H9 (cell line): ENCODE measurements at places on chromosomes 16 and 17.
A peak's percentile ranks its signal among the peaks of the same experiment; 100 is the strongest.

DNA sequence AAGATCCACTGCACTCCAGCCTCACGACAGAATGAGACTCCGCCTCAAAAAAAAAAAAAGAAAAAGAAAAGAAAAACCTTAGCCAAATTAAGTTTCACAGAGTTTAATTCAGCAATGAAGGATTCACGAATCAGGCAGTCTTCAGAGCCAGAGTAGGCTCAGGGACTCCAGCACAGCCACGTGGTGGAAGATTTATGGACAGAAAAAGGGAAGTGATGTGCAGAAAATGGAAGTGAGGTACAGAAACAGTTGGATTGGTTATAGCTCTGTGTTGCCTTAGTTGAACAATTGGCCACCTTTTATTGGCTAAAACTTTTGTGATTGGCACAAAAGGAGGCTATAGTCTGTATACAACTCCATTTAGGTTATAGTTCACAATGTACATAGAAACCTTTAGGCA is 256.6 kb downstream of the HS3ST3B1 start:
- H3K4me1 ChIP-seq: no peaks in the 10 kb centered on the region
- H3K4me3 ChIP-seq: no peak overlapping the region
- H3K27me3 ChIP-seq: no peaks in the 10 kb centered on the region
- no peak overlapping the region for H3K27ac ChIP-seq
- DNase-seq: no peak
- H3K36me3 ChIP-seq: no peaks in the 10 kb centered on the region

GRCh38 chr17:29140051-29140621 is 40.1 kb downstream of the MYO18A start:
- no peaks in the 10 kb centered on the region for H3K27me3 ChIP-seq
- H3K36me3 ChIP-seq: no peaks in the 10 kb centered on the region; the same call in 2 of the 3 replicates

GRCh38 chr17:7557775-7558543 is 591 bp upstream of the TNFSF13 start:
- H3K27me3 ChIP-seq: no peaks in the 10 kb centered on the region
- H3K27ac ChIP-seq: no peak overlapping the region
- H3K4me3 ChIP-seq: peak overlapping the region; percentile 26; the same call in 1 of the 2 replicates
- H3K36me3 ChIP-seq: no peaks in the 10 kb centered on the region; the same call in 2 of the 3 replicates

DNA sequence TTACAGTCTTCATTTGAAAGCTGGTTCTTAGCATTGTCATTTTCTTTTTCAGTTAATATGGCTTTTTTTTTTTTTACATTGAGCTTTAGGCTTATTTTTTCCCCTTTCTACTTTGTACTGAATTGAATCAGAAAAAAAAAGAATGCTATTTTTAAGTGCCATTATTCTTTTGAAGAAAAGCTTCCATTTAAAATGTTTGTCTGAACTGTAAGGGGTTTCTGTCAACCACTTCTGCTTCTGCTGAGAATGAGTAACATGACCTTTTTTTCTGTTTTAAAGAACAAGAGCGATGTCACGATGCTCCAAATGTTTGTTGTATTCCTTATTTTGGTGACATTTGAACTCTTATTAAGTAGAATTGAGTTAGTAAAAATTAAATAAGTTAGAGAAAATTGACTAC is 50.0 kb downstream of the MRTFB start:
- no peak for DNase-seq
- H3K4me3 ChIP-seq: no peak overlapping the region
- no peaks in the 10 kb centered on the region for H3K27me3 ChIP-seq
- H3K27ac ChIP-seq: no peak overlapping the region
- H3K4me1 ChIP-seq: no peaks in the 10 kb centered on the region

DNA sequence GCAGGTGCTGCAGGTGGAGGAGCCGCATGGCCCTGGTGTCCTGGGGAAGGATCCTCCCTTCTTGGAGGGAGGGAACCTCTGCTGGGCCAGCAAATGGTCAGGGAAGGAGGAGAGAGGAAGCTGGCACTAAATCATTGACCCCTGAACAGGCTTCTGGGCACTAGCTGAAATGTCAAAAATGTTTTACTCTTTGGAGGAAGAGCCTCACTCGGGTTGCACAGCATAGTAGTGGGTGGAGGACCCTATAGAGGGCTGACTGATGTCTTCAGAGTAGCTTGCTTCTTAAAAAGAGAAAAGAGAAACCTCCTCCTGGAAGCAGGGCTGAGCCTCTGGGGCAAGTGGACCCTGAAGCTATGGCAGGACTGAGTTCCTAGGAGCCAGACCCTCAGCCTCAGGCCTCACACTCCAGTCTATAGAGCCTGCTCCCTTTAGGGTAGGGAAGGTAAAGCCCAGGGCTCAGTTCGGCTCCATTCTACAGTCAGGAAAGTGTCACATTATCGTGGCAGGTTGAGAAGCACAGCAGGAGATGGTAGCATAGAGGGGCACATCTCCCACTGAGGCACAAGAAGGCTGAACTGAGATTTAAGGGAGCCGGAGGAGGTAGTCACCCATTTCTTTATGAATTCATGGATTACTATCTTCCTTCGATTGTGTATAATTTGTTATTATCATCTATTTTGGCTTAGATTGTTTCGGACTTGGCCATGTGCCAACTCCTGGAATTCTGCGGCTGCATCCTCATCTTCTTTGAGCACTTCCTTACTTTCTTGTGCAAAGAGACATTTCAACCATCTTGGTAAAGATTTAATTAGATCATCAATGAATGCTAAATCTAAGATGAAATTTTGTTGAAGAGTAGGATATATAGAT is 7.3 kb upstream of the CUEDC1 start:
- DNase-seq: no peak
- no peaks in the 10 kb centered on the region for H3K4me1 ChIP-seq
- no peak overlapping the region for H3K27ac ChIP-seq

DNA sequence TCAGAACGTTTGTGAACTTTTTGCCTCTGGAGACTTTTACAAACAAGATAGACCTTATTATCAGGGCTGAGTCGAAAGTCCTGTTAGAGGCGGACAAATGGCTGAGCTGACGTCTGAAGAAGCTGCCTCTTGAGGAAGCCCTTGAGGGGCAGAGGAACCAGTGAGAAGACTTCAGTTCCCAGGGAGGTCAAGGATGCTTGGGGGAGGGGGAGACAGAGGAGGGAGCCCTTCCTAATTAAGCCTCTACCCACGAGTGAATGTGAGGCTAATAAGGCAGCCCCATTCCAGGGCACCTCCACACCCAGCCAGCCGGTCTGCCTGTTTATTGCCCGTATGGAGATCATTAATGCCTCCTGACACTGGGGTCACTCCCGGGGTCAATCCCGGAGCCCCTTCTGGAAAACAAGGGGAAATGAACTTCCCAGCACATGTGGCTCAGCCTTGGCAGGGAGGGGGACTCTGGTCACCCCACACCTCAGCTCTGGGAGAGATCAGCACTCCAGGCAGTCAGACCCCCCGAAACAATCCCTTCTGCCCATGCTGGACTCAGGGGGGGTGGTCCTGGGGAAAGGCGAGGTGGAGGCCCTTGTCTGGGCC is 9.2 kb upstream of the TBX4 start:
- H3K4me3 ChIP-seq: no peak overlapping the region
- no peak overlapping the region for H3K27ac ChIP-seq
- no peak for DNase-seq
- H3K36me3 ChIP-seq: no peaks in the 10 kb centered on the region; the same call in 2 of the 3 replicates
- H3K27me3 ChIP-seq: peaks cover under 1% of the 10 kb centered on the region; the same call in 1 of the 2 replicates
- H3K4me1 ChIP-seq: no peaks in the 10 kb centered on the region

- no peaks in the 10 kb centered on the region for H3K36me3 ChIP-seq
- no peak overlapping the region for H3K4me3 ChIP-seq
- H3K4me1 ChIP-seq: no peaks in the 10 kb centered on the region; the same call in 1 of the 2 replicates
- no peak overlapping the region for H3K27ac ChIP-seq
These were observed 45.6 kb downstream of the RMI2 start for GRCh38 chr16:11390573-11391495.

GRCh38 chr17:32609085-32609484 is 122.3 kb downstream of the CDK5R1 start:
- H3K36me3 ChIP-seq: peaks cover 5% of the 10 kb centered on the region
- no peaks in the 10 kb centered on the region for H3K4me1 ChIP-seq
- DNase-seq: no peak
- no peak overlapping the region for H3K27ac ChIP-seq
- H3K27me3 ChIP-seq: no peaks in the 10 kb centered on the region

- H3K27ac ChIP-seq: no peak overlapping the region
- H3K27me3 ChIP-seq: no peaks in the 10 kb centered on the region
- no peaks in the 10 kb centered on the region for H3K36me3 ChIP-seq
- no peak for DNase-seq
- H3K4me1 ChIP-seq: peaks cover 4% of the 10 kb centered on the region; the same call in 1 of the 2 replicates
These were observed 27.4 kb upstream of the SLC38A10 start for GRCh38 chr17:81322271-81323082.

- H3K27me3 ChIP-seq: no peaks in the 10 kb centered on the region; the same call in 1 of the 2 replicates
- no peak overlapping the region for H3K4me3 ChIP-seq
- no peak overlapping the region for H3K27ac ChIP-seq
These were observed 169.2 kb downstream of the HAPSTR1 start for GRCh38 chr16:9260666-9261065.

DNA sequence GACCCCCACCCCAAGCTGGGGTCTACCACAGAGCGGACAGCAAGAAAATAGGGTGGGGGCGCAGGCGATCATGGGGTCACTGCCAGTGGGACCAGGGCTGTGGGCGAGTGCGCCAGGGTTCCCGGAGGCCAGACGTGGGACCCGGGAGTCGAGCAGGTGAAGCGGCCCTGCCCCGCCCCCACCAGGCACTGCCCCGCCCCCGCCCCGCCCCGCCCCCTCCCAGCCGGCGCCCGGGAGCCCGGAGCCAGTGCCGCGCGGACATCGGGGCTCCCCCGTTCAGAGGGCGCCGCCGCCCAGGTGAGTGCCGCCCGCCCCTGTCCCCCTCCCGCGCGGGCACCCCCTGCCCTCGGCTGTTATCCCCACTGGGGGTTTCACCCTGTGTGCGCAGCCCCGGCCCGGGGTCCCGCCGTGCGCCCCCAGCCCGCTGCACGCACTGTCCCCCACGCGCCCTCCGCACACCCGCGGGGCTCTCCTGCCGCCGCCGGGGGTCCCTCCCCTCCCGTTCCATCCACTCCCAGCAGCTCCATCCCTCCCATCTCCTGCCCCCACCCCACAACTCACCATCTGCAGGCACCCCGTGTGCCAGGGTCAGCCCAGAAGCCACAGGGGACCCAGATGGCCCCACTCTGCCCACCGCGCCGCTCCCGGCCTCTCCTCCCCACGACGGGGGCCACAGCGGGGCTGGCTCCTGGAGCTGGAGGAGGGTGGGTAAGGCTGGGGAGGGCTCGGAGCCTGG is at the start of gene SSTR5:
Gene SSTR5, plus strand, starts transcription at position 222 of the 736 bp plus-strand sequence. CDS start 6,122 bp downstream, outside the sequence.
- no peaks in the 10 kb centered on the region for H3K4me1 ChIP-seq
- H3K36me3 ChIP-seq: no peaks in the 10 kb centered on the region; the same call in 1 of the 3 replicates
- H3K27ac ChIP-seq: no peak within 1 kb of the TSS
- H3K4me3 ChIP-seq: peak within 1 kb of the TSS; percentile 74
- no peaks in the 10 kb centered on the region for H3K27me3 ChIP-seq

DNA sequence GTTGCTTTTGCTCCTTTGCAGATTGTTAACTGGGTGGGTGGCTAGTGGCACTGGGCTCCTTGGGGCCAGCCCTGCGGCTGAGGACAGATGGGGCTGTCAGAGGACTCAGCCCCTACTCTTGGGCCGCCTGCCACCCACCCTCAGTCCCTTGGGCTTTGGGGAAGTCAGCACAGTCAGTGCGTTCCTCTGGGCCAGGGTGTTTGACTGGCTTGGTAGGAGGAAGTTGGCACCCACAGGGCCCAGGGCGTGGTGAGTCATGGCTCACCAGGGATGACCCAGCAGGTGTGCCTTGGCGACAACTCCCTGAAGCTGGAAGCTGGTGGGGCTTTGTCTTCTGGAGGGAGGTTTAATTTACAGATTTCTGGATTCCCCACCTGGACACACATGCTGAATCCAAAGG is 32.4 kb downstream of the HAPSTR1 start:
- H3K4me1 ChIP-seq: peaks cover 4% of the 10 kb centered on the region; the same call in 1 of the 2 replicates
- no peak overlapping the region for H3K4me3 ChIP-seq
- no peaks in the 10 kb centered on the region for H3K27me3 ChIP-seq
- H3K36me3 ChIP-seq: peaks cover 25% of the 10 kb centered on the region
- no peak for DNase-seq

DNA sequence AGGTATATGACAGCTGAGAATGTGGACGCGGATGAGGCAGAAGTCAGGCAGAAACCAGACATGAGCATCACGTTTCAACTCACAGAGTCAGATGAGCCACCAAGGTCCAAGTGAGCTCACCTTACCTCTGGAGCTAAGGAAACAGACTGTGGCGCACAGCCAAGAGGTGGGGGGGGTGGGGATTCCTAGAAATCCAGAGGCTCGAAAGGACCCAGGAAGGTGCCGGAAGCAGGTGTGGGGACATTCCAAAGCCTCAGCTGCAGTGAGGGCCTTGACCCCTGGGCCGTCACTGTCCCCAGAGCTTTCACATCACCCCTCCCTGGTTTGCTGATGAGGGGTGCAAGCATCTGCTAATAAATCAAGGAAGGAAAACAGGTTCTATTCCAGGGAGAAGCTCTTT is 29.3 kb upstream of the RCVRN start:
- H3K27me3 ChIP-seq: no peaks in the 10 kb centered on the region
- H3K36me3 ChIP-seq: no peaks in the 10 kb centered on the region
- no peak for DNase-seq

DNA sequence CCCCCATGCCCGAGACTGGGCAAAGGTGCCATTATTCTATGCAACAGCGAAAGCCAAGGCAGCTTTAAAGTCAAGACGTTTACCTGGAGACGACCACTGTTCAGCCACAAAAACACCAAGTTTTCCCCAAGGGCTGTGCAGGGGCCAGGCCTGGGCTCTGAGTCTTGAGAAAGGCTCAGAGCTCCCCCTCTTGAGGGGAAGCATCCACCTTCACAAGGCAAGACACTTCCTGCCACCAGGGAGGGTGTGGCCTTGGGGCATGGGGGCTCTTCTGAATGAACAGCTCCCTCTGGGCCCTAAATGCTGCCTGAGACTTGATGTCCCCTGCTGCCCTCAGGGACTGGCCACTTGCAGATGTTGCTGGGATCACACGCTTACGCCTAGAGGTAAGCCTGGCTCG is 26.5 kb downstream of the PDIA2 start:
- no peaks in the 10 kb centered on the region for H3K4me1 ChIP-seq
- no peaks in the 10 kb centered on the region for H3K27me3 ChIP-seq
- H3K4me3 ChIP-seq: no peak overlapping the region
- peaks cover 54% of the 10 kb centered on the region for H3K36me3 ChIP-seq

GRCh38 chr16:26705346-26705745 is 361.4 kb upstream of the C16orf82 start:
- no peaks in the 10 kb centered on the region; the same call in 2 of the 3 replicates for H3K36me3 ChIP-seq
- H3K27ac ChIP-seq: no peak overlapping the region
- no peak for DNase-seq
- no peaks in the 10 kb centered on the region; the same call in 1 of the 2 replicates for H3K27me3 ChIP-seq
- no peak overlapping the region for H3K4me3 ChIP-seq

- H3K4me1 ChIP-seq: peaks cover 4% of the 10 kb centered on the region; the same call in 1 of the 2 replicates
- H3K4me3 ChIP-seq: no peak overlapping the region
These were observed 46.8 kb downstream of the OMG start for GRCh38 chr17:31250229-31250628.

- DNase-seq: no peak
- no peaks in the 10 kb centered on the region for H3K4me1 ChIP-seq
- H3K36me3 ChIP-seq: no peaks in the 10 kb centered on the region
- no peak overlapping the region for H3K27ac ChIP-seq
- no peaks in the 10 kb centered on the region for H3K27me3 ChIP-seq
These were observed 146.7 kb downstream of the RAB11FIP4 start for GRCh38 chr17:31538080-31538762.

GRCh38 chr16:30004424-30004776 is 6.4 kb downstream of the DOC2A start:
- peaks cover 24% of the 10 kb centered on the region for H3K36me3 ChIP-seq
- no peak overlapping the region for H3K27ac ChIP-seq
- H3K27me3 ChIP-seq: no peaks in the 10 kb centered on the region
- DNase-seq: no peak
- no peak overlapping the region for H3K4me3 ChIP-seq

- peaks cover 85% of the 10 kb centered on the region for H3K36me3 ChIP-seq
- no peak overlapping the region for H3K27ac ChIP-seq
- H3K27me3 ChIP-seq: no peaks in the 10 kb centered on the region
- no peak for DNase-seq
- H3K4me1 ChIP-seq: no peaks in the 10 kb centered on the region
These were observed 30.2 kb upstream of the FAAP100 start for GRCh38 chr17:81582341-81582740.
